ENCODE measurements at places on chromosomes 1 and 21. TPM values are rescaled to one million over a fixed set of nuclear protein-coding genes. Genes with fewer than 3 reads are reported as not detected.

AADACL4 gene
- not detected for total RNA-seq

DNA sequence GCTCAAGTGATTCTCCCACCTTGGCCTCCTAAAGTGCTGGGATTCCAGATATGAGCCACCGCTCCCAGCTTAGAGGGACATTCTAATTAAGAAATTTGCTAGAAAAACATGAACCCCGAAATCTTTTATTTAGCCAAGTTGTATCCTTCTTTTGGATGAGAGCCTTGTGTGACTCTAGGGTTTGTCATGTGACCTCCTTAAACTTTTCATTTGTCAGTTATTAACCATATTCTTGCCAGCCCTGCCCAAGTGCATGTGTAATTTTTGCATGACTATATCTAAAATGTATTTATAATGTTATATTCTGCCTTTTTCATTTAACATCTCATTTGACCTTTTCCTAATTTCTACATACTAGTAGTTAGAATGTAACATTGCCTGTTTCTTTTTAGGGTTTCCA lies 1.9 kb downstream of the UTP25 start:
- no peak for DNase-seq

- DNase-seq, result no peak
Observed at GRCh38 chr1:235513495-235514366, 9.5 kb upstream of the B3GALNT2 start.

DNA sequence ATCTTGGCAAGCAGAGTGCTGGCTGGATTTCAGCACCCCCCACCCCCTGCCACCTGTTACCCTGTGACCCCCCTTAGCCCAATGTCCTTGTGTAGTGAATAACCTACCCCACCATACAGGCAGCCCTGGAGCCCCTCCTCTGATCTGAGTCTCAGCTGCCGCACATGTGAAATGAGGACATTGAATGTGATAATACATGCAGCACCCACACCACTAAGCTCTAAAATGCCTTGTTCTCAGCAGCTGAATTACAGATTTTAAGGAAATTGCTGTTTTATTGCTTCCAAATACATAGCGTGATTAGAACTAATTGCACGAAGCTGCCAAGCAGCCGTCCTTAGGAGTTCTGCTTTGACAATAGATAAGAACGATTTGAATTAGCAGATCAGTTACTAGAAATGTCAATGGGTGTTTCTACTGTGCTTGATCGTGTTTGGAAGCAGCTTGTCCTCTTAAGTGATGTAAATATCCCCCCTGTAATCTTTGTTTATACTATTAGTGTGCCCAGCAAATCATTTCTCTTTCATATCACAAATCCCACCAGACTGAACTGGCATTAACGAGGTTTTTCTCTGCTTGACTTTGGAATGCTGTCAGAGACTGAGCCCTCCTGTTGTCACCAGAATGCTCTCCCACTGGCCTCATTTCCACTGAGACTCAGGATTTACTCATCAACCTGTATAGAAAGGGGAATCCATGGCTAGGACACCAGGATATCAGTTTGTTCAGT lies 4.9 kb downstream of the SLAMF8 start:
- DNase-seq, result no peak
